ENCODE measurements at places on chromosomes 3 and 15.

GRCh38 chr15:40310001-40310959 is 2.5 kb upstream of the PLCB2 start:
- peak; percentile 71 for DNase-seq

DNA sequence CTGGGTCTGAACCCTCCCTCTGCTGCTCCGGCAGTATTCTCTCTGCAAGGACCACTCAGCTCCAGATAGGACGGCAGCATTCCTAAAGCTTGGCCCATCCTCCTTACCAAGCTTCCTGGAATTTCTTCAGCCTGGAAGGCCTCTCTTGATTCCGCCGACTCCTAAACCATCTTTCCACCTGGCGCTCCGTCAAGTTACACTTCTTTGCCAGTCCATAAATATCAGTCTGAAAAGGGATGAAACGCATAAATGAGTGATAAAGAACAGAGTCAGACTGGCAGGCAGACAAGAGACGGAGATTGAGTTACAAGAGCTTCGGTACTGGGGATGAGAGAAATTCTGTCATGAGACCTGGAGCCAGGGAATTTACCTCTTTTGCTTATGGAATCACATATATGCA is 44.3 kb downstream of the CERS3 start:
- no peak for DNase-seq

DNA sequence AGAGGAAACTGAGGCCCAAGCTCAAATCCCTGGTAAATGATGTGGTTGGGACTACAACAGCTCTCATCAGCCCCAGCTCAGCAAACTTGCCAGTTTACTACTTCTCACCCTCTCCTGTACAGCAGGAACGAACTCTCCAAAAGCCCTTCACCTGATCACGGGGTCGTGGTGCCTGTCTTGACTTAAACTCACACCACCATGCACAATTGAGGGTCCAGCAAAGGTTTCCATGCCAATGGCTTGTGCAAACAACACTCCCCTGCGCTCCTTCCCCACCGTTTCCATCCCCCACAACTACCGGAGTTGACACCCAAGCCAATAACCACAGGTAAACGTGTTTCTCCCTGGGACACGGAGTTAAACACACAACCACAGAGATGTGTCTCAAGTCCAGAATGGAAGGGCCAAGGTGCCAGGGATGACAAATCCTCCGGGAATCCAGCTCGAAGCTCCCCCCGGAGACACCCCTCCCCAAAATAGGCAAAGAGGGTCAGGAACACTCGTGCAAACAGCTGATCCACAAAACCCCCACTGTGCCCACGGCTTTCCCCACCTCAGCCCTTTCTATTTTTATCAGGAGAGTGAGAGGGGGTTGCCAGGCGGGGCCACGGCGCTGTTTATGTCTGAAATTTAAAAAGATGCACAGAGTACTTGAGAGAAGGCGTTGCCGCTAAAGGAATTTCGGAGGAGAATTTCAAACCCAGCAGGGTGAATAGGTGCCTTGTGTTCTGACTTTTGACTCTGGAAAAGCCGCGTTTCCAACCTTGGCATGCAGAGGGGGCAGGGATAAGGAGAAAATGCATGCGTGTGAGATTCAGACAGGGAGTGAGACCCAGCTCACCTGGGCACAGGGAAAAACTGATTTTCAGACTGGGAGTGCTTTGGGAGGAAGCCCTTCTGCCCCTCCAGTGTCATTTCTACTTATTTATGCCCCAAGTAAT is 10.6 kb upstream of the ACAN start:
- no peak for DNase-seq

DNA sequence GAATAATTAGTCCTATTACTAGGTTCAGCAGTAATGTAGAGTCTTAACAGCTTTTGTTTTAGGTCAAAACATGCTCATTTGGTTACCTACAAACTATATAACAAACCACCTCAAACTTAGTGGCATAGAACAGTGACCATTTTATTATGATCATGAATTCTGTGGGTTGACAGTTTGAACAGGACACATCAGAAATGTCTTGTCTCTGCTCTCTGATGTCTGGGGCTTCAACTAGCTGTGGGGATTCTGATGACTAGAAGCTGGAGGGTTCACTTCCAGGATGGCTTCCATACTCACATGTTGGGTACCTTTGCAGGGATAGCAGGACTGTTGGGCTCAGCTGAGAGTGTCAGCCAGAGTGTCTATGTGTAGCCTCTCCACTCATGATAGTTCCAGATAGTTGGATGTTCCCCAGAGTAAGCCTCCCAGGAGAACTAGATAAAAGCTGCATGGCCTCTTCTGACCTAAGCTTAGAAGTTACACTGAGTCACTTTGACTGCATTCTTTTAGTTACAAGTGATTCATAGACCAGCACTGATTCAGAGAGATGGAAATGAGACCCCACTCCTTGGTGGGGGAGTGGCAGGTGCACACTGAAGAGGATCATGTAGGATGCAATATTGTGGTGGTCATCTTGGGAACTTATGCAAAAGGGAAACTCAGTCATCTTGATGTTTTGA is 32.6 kb downstream of the PLCL2 start:
- DNase-seq, result peak; percentile 30

DNA sequence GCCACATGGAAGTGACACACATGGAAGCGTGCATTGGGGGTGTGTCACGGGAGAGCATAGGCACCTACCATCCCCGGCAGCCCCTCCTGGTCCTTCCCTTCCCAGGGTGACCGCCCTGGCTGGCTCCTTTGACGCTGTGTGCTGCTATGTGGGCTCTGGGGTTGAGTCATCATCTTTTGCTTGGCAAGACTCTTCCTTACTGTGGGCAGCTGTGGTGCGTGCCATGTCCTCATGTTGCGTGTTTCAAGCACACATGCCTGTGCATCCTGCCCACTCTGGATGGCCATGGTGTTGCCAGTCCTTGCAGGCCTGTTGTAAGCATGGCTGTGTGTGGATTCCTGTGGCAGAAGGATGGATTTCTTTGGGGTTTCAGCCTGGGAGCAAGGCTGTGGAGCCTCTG is 14.0 kb downstream of the PLXNA1 start:
- DNase-seq, result no peak

- DNase-seq, result no peak
Measured at GRCh38 chr3:156218353-156218744, 98.0 kb downstream of the KCNAB1 start.

GRCh38 chr3:28136607-28137216 is 104.7 kb upstream of the CMC1 start:
- DNase-seq, result no peak

DNA sequence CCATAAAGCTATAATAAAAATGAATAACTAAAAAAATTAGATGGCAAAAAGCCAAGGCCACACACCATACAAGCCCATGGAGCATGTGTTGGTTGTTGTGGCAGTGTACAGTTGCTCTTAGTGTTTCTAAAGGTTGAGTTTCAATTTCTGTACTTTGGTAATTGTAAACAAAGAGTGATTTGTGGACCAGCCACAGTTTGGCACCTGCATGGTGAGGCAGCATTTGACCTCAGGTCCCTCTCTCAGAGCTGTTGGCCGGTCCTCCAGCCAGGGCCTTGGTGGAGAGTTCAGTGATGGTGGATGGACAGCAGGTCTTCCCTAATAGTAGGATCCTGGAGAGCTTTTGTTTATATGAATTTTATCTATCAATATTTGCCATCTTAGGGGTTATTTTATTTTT is 5.6 kb downstream of the ACAD9 start:
- no peak for DNase-seq

GRCh38 chr3:156793400-156793799 is 32.8 kb upstream of the LEKR1 start:
- no peak for DNase-seq

DNA sequence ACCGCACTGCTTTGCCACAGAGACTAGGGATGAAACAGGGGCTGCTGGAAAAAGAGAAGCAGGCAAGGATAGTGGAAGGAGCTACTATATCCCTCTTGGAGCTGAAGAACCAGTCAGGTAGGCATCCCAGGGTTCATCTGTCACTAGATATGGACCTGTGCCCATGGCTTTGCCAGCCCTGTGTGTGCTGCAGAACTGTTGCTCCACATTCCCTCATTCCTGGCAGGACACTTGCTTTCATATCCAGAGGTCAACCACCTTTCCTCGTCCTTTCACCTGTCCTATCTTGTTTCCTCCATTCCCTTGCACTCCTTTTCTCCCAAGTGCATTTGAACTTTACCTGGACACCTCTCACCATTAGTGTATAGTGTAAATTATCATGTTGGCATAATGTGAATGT is 12.0 kb downstream of the SNRK start:
- no peak for DNase-seq

- DNase-seq, result no peak
Measured at GRCh38 chr15:63094495-63094931, 27.1 kb upstream of the LACTB start.

DNA sequence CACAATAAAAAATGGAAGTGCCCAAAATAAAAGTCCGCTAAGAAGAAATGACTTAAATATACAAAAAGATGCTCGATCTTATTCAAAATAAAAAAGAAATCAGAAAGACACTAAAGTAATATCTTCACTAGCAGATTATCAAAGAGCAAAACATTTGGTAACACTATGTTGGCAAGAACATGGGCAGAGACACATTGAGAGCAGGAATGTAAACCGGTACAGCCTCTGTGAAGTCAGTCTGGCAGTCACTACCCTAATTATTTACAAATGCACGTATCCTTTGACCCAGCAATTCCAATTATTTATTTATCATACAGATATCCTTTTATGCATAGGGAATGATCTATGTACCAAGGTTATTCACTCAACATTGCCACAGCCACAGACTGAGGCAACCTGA is 34.5 kb downstream of the TBL1XR1 start:
- DNase-seq, result no peak

GRCh38 chr15:92161039-92161670 is 232.5 kb upstream of the ST8SIA2 start:
- DNase-seq, result no peak

DNA sequence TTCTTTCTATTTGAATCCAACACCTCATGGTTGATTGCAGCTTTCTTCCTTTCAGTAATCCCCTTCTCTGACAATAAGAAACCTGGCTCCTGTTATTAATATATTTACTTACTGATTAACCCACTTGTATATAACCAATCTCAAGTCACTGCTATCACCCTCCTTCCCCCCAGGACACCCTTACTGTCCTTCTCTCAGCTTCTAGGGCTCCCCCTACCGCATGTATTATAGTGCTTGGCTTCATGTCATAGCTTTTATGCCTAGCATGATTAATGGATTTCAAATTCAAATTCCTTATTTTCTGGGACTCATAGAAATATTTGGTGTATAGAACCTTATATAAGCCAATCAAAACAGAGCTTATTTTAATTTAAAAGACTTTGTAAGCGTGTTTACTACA is 75.7 kb upstream of the BNIP2 start:
- no peak for DNase-seq

DNA sequence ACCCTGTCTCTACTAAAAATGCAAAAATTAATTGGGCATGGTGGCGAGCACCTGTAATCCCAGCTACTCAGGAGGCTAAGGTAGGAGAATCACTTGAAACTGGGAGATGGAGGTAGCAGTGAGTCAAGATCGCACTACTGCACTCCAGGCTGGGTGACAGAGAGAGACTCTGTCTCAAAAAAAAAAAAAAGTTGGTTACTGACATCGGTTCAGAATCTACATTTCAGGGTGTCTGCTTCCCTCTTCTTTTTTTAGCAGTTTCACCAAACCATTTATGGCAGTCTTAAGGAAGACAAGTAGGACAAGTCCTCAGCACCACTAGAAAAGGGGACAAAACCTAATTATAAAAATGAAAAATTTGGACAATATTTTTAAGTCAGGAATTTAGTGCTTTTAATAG is 3.3 kb upstream of the USP4 start:
- no peak for DNase-seq

GRCh38 chr15:72284781-72285180 is 12.4 kb upstream of the PARP6 start:
- no peak for DNase-seq

DNA sequence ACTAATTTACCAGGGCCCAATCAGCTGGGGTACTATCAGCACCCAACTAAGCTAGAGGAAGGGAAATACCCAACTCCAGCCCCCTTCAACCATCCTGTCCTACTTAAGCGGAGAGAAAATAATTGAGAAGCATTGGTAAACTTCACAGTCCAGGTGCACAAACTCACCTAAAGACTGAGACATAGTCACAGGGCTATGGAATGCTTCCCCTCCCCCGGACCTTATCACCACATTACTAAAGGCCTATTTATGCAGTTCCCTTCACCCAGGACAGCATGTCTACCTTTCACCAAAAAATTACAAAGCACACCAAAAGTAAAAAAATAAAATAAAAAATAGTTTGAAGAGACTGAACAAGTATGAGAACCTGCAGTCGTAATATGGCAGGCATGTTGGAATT is 47.9 kb downstream of the HOMER2 start:
- no peak for DNase-seq

DNA sequence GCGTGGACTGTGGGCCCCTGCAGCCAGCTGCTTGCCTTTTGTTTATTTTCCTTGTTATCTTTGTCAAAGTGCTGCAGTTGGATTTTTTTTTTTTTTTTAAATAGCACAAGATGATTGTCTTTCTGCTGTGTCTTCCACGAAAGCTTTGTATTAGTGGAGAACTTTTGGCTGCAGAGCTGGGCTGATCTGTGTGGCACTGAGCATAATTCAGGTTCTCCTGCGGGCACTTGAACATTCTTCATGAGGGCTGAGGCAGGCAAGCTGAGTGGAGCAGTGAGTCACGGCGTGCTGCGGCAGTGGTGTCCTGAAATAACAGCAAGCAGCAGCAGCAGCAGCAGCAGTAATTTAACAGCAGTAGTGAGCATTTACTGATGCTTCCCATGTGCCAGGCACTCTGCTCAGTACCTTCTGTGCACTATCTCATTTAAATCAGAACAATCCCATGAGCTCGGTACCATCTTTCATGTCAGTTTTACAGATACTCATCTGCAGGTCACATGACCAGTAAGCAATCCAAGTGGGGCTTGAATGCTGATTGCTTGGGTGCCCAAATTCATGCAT is 45.8 kb downstream of the MITF start:
- no peak for DNase-seq

DNA sequence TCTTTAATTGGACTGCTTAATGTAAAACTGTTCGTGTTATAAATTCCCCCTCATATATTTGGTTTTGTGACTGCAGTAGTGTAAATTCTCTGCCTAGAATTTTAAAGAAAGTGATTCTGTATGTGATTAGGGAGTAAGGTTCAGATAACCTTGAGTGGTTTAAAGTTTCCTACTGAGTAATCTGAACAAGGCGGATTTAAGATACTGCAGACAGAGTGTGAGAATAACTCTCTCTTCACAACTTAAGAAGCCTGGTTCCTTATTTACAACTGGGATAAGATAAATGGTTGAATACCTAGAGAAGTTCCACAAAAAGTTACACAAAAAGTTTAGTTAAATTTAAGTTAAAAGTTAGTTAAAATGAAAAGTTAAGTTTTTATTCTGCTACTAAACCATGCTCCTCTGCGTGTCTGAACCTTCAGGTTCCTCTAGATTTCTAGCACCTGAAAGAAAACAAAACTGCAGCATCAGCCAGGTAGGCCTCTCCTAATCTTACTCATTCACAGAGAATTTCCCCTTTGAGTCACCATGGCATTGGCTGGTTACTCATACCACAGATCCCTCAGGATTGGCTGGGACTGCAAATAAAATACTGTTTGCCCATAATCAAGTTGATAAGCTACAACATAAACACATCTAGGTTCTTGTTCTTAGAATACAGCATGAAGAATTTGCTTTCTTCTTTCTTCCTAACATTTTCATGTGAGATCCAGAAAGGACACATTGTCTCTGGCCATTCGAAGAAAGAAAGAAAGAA is at the start of gene ARL14:
TSS of gene ARL14 (plus strand) at position 614 of the 757 bp plus-strand sequence. CDS start 187 bp downstream, outside the sequence.
- DNase-seq, result no peak

Data from stimulated activated CD4-positive, alpha-beta T cell treated with anti-CD3 and anti-CD28 coated beads, Interleukin-1b, Interleukin-23, amount 100 ng/mL, for 48 hours (primary cell).